ENCODE measurements at places on chromosomes 7 and 10.

DNA sequence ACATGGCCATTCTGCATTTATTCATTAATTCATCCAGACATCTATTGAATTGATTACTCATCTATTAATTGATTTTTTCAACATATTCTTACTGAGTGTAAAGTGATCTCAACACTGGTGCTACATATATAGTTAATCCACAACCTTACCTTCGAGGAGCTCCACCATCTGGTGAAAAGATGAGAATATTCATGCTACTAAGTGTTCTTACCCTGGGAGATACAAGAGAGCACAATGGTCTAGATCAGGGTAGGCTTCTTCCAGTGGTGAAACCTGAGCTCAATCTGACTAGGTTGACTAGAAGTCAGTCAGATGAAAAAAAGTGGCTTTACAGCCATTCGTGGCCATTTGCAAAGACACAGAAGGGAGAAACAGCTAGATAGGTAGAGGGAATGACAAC lies 507.4 kb downstream of the ANKRD7 start:
- no peak for DNase-seq

DNA sequence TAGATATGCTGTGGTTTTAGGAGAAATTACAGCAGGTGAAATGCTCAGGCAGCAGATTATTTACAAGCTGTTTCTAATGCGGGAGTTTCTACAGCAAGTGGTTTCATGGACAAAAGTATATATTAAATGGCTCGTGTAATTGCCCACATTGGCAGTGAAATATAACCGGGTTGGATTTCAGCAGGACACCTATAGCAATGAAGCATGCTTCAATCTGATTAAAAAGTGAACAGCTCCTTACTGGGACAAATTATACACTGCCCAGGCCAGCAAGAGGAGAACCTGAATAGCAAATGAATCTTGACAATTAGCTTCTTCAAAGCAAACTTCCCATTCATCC lies 35.2 kb upstream of the LYZL1 start:
- DNase-seq, result no peak

DNA sequence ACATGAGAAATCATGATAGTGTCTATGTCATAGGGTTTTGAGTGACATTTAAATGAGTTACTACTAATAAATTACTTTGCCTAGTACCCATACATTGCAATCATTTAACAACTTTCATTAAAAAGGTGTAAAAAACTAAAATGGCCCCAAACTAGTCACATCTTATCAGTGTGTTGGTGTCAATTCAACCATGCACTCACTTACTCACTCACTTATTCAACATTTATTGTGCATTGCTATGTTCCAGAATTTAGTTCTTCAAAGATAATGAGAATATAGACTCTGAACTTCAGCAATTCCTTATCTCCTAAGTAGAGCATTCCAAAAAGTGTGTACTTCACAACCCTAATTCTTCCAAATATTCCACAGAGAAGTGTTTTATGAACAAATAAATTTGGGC lies 965.7 kb downstream of the REEP3 start:
- DNase-seq, result no peak

DNA sequence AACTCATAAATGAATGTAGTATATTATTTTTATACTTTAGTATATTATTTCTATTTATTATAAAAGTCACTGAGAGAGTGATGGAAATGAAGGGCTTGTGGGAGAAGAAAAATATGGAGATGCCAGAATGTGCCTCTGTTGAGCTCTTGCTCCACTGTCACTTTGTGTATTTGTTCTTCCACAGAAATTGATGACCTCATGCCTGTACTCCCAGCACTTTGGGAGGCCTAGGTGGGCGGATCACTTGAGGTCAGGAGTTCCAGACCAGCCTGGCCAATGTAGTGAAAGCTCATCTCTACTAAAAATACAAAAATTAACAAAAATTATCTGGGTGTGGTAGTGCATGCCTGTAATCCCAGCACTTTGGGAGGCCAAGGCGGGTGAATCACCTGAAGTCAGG lies 76.4 kb upstream of the STK17A start:
- DNase-seq, result no peak

GRCh38 chr10:69492091-69492745 lies 41.0 kb downstream of the TSPAN15 start:
- DNase-seq, result peak; percentile 67

GRCh38 chr10:59805014-59805413 lies 51.8 kb upstream of the MRLN start:
- no peak for DNase-seq

DNA sequence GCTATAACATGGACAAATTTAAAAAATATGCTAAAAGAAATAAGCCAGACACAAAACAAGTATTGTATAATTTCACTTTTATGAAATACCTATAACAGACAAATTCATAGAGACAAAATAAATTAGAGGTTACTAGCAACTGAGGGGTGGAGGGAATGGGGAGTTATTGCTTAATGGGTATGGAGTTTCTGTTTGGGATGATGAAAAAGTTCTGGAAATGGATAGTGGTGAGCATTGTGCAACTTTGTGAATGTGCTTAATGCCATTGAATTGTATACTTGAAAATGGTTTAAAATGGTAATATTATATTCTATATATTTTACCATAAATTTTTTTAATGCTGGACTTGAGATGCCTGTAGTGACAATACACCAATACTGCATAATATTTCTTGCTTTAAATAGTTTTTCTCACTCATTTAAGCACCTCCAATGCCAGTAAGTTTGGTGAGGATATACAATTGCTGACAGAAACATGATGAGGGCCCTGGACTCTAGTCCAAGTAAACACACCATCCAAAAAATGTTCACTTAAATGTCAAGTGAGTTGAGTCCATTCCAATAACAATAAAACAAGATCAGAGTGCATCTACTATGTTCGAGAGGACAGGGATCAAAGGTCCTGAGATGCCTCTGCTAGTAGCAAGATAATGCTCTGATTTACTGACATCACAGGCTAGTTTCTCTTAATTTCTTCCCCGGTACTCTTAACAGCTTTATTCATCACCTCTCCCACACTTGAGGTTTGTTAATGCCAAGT lies 71.9 kb downstream of the NT5C2 start:
- no peak for DNase-seq

DNA sequence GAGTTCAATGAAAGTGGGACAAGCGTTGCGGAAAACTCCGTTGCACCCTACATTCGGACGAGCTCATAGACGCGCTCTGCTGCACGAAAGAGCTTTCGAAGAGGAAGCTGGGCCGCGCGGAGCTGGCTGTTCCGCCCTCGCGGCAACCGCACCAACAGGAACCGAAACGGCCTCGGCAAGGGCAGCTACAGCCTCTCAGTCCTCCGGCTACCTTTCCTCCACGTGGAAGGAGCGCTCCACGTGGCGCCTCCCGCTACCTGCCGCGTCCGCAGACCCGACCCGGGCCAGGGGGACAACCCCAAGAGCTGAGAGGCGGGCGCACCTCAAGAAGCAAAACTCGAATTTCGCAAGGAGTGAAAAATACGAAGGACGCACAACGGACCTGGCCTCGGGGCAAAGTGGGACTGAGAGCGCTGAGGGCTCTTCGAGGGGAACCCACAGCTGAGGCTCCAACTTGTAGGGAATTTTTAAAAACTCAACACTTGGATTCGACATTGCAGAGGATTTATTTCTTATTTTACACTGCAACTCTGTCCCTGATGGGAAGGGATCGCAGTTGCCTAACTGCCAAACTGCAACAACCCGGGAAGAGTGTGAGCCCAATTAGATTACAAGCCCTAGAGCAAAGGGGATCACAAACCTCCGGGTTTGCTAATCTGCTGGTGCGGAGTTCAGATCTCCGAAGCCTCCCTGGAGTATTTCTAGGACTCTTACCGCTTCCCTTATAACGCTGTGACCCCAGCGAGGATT lies 1.4 kb downstream of the HPSE2 start:
- DNase-seq, result peak; percentile 81

Measured in cardiac septum (tissue), 1 donor.